ENCODE measurements at places on chromosomes 2 and 18.

DNA sequence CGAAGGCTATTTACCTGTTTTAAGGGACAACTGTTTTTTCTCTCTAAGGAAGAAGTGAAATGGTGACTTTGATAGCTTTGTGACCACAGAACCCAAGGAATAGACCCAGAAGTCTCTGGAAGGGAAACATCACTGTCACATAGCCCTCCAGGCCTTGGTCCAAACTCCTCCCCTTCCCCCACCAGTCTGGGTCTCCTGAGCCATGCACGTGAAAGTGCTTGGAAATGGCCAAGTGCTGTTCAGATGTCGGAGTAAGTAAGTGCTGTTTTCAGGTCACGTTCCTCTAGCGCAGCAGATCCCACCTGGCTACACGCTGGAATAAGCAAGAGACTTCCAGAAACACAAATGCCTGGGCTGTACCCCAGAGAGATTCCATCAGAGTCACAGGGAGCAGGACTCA is 73.0 kb upstream of the AFF3 start:
- DNase-seq = no peak

DNA sequence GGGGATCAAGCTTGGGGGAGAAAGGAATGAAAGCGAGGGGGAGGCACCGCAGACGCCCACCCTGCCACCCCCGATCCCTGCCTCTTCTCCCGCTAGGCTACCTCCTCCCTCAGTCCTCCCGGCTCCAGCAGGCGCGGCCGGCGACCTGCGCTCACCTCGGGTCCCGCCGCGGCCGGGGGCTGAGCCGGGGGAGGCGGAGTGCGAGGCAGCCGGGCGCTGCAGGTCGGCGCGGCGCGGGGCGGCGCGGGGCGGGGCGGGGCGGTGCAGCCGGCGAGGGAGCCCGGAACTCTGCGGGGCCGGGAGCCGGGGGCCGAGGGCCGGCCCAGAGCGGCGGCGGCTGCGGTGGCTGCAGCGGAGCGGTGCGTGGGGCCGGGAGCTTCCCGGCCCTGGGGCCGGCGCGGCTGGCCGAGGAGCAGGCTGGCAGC is 477 bp downstream of the ACVR1 start:
- no peak for DNase-seq

- no peak for DNase-seq
These were observed 36.9 kb downstream of the ATOH8 start for GRCh38 chr2:85790499-85791188.

DNA sequence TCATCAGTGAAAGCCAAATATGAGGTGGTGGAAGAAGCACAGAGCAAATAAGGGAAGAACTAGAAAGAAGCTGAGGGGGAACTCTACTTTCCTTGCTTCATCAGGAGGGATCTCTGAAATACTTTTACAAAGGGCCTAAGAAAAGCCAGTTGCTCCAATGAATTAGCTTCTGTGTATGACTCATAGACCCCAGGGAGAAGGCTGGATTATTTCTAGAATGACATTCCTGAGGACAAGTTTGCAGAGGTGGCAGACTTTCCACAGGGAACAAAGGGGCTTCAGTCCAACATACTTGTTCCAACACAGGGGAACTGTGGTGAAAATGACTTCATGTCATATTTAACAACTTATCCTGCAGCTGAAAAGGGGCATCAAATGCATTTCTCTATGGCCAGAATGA is 29.0 kb downstream of the DOK1 start:
- DNase-seq = no peak

DNA sequence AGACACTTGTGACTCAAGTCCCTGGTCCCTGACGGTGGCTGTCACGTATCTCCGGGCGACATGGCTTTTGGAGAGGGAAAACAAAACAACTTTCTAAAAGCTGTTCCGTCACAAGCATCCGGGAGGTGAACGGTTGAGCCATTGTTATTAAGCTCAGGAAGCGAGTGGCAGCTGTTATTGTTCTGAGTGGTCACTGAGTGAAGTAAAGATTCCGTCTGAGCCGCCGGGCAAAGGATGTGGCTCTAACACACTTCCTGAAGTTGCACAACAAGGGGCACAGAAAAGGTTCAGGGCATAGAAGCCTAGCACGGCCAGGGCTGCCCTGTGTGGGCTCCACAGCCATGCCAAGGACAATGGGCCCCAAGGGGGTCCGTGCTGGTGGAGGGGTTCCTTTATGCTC is 24.3 kb downstream of the INPP5D start:
- no peak for DNase-seq
